OCI-LY7 (cell line): ENCODE measurements at places on chromosomes 16 and 17. TPM values are rescaled to one million over a fixed set of nuclear protein-coding genes. Genes with fewer than 3 reads are reported as not detected.

EFCAB5 gene
- 1.5 and 1.9 TPM in 2 replicates for total RNA-seq

HOXB4 gene
- 8.9 and 9.2 TPM in 2 replicates for total RNA-seq

CCL16 gene
- not detected in 2 replicates for total RNA-seq

SOST gene
- not detected in 2 replicates for total RNA-seq

- DNase-seq = no peak
Observed at GRCh38 chr17:21003007-21003621, 39.7 kb downstream of the USP22 start.

- peak; percentile 73 for DNase-seq
Observed at GRCh38 chr16:89687092-89687940, 827 bp downstream of the CDK10 start.

GRCh38 chr17:46865100-46865499 lies 13.7 kb downstream of the WNT9B start:
- DNase-seq = peak; percentile 16

DNA sequence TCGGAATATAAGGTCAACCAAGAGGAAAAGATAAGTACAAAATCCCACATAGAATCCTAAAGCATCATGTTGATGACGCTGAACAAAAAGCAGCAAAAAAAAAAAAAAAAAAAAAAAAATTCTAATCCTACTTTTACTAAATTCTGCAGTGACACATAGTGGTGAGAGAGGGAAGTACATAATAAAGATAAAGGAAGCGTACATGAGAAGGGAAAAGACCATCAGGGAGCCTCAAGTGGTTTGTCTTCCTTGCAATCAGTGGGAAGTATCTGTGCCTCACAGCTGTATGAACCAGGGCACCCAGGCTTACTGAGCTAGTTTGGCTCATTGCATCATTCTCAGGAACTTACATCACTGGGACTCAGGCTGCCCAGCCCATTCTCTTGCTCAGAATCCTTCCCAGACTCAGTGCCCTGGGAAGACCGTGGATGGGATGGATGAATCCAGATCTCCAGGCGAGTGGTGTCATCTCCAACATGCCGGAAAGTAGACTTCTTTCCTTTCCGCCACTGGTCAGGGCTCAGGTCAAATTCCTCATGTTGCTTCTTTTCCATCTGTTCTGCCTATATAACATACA lies 21.2 kb downstream of the SMG6 start:
- DNase-seq = peak; percentile 72

DNA sequence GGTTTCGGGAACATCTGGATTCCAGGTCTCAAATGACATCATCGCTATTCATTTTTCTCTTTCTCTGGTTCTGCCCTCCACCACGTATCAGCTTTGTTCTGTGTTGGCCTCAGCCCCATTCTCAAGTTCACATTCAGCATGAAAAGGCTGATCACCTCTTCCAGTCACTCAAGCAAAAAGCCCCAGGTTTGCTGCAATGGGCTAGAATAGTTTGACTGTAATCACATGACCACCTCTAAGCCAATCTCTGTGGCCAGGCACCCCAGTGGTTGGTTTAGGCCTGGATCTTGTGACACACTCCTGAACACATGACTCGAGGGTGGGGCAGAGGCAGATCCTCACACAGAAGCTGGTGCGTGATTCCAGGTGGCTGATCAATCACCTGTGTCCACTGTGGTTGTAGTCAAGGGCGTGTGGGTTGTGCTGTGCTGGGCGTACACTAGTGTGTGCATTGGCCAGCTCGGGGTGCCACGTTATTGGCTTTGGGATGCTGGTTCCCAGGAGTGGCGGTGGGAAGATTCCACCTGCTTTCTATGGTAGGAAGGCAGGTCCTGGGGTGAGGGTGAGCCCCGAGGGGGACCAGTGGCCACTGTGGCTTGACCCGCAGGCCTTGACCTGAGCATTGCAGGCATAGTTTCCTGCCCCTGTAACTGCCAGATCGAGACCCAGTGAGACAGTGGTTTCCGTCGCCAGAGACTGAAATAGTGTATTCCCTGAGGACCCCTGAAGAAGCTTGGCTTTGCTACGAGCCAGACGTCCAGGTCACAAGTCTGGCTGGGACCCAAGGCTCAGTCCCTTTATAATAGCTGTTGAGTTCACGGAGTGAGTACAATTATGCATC lies 12.0 kb downstream of the EEF2K start:
- DNase-seq = peak; percentile 38

DNA sequence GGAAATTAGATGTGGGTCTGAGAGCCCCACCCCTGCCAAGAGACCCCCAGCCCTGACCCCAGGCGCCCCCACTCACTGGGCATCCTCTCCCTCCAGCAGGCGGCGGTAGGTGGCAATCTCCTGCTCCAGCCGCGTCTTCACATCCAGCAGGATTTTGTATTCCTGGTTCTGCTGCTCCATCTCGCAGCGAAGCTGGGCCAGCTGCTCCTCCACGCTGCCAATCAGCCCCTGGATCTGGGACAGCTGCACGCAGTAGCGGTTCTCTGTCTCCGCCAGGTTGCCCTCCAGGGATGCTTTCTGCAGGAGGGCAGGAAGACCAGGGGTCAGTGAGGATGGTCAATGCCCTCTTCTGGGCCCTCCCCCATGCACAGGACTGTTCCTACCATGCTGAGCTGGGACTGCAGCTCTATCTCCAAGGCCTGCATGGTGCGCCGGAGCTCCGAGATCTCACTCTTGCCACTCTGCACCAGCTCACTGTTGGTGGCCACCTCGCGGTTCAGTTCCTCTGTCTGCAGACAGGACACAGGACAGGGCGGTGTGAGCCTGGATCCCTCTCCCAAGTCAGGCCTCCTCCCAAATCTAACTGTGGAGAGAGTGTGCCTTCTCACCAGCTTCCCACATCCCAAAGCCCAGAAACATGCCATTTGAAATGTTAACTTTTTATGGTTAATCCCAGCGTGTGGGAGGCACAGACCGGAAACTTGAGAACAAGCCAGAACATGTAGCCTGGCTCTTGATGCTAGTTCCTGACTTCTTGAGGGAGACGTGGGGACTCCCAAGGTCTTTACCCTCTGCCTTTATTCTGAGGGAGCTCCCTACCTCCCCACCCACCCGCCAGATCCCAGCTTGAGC lies 3.6 kb downstream of the KRT17 start:
- DNase-seq = no peak

GRCh38 chr17:36500745-36501225 lies 14.3 kb downstream of the ZNHIT3 start:
- no peak for DNase-seq

DNA sequence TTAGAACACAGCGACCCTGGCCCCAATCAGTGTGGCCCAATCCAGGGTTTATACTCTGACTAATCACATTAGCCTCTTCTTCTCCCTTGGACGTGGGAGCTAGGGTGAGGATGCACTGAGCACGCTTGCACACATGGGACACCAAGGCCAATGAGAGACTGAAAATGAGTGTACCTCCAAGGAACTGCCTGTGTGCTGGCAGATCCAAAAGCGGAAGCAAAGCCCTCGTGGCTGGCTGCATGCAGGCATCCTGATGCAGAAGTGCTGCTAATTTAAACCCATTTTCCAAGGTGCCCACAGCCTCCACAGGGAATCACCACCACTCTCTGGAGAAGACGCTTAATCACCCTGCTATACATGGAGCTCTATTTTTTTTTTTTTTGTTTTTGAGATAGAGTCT lies 375.3 kb upstream of the XYLT1 start:
- DNase-seq = no peak

- DNase-seq = no peak
Observed at GRCh38 chr17:73210002-73210678, 17.3 kb downstream of the COG1 start.

DNA sequence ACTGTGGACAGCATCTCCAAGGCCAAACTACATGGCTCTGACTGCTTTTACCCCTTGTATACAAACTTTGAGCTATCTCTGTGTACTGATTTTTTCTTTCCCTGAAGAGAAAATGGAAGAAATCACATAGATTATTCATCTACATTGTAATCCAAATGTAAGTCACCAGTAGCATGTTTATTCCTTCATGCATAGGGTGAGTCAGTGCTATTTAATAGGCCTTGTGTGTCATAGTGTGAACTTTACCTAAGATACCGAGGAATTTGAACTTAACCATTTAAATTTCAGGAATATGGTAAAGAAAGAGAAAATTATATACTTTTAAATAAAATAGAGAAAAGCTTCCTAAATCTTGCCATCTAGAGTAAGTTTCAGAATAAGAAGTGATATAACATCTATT lies 16.5 kb downstream of the PHKB start:
- no peak for DNase-seq

DNA sequence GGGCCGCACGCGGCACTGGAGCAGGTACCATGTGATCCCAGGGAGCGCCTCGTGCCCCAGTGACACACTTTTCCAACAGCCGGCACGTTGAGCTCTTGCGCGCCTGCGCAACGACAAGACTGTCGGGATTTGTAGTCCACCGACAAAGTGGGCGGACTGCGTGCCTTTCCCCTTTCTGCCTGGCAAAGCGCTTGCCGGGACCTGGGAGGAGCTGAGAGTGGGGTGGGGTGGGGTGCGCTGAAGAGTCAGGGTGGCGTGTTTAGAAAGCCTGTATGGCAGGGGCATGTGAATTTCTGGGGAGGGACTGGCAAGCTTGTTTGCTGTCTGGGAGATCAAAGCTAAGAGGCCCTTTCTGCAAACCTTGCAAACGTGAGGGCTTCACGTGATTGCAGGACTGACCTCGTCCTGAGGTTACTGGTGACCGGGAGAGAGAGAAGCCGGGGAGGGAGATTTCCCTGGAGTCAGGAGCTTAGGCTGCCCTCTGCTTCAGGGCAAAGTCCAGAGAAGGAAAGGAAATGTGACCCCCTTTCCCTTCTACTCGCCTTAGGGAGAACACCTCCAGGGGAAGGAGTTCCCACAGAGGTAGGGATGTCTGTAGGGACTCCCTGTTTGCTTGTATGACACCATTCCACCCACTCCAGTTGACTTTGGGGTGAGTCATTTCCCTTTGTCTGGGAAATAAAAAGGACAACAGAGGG lies 429 bp upstream of the NR1D1 start:
- peak; percentile 93 for DNase-seq

DNA sequence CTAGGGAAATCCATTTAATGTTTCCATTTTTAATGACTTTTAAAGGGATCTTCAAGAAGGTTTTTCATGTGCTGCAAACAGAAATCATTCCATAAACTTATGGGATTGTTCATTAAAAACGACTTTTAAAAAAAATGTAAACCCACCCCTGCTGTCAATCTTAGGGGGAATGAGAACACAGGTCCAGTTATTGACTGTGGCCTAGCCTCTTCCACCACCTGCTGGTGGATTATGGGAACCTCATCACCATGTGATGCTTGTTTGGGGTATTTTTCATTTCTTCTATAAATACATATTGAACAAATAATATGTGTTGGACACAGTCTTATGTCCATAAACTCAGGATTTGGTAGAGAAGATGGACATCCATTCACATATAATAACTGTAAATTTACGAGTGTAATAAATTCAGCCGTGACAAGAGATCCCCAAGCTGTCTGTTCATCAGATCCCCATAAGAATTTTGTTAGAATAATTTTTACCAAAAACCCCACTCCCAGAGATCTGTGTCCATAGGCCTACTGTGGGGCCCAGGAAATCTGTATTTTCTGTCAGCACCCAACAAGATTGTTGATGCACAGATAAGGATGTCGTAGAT lies 42.0 kb upstream of the TMC5 start:
- peak; percentile 78 for DNase-seq

DNA sequence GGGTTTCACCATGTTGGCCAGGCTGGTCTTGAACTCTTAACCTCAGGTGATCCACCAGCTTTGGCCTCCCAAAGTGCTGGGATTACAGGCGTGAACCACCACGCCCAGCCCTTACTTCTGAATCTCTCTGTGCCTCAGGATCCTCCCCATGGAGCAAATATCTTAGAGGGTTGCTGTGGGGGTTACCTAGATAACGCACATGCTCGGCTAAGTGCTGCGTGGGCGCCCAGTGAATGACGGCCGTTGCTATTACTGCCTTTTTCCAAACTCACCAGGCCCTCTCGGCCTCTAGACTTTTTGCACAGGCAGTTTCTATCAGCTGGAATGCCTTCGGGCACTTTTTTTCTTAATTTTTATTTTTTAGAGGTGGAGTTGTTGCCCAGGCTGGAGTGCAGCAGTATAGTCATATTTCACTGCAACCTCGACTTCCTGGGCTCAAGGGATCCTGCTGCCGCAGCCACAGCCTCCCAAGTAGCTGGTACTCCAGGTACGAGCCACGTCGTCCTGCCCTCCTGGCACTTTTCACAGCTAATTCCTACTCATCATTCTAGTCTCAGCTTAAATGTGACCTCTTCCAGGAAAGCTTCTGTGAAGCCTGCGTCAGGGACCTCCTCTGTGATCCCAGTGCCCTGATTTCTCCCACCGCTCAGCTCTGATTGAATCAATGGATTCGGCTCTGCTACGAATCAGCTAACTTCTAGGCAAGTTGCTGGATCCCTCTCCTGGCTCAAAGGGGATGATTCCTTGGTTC lies 8.6 kb downstream of the CCDC102A start:
- no peak for DNase-seq

DNA sequence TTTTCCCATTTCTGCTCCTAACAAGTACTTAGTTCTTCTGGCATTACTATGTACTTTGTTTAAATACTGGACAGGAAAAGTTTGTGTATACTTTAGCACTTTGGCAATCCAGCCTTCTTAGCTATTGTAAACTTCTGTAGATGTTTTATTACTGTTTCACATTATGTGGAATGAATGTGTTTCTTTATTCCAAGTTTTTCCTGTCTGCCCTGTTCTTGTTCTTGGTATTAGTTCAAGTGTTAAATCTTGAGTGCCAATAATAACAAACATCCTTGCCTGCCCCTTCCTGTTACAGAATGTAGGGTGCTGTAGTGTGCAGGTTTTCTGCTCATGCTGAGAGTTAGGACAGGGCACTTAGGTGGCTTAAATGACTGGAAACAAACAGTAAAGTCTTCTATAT lies 7.3 kb upstream of the CAPNS2 start:
- no peak for DNase-seq

DNA sequence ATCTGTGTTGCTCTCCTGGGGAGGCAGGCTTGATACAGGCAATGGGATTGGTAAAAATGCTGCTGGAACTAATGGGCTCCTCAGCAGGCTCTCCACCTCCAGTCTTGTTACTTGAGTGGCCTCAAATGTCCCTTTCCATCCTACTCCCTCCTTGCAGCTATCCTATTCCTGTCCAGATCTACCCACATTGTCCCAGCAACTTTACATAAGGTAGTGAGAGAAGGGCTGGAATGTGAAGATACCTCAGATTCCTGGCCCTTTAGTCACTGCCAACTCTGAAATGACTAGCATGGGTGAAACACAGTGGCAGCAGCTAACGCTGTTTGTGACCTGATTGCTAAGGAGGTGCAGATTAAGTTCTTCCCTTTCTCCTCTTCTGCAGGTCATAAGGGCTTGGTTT lies 210.1 kb upstream of the HS3ST4 start:
- DNase-seq = no peak
